Upper lobe of right lung (tissue), 1 donor: ENCODE measurements at places on chromosomes 7 and 10. TPM values are rescaled to one million over a fixed set of nuclear protein-coding genes. Genes with fewer than 3 reads are reported as not detected.

- H3K36me3 ChIP-seq = peaks cover 81% of the 10 kb centered on the region
- H3K27me3 ChIP-seq = no peaks in the 10 kb centered on the region
- no peak for DNase-seq
- H3K4me1 ChIP-seq = no peaks in the 10 kb centered on the region
- H3K4me3 ChIP-seq = no peak overlapping the region
- H3K27ac ChIP-seq = no peak overlapping the region
Measured at GRCh38 chr7:43803865-43804264, 45.4 kb downstream of the BLVRA start.

DNA sequence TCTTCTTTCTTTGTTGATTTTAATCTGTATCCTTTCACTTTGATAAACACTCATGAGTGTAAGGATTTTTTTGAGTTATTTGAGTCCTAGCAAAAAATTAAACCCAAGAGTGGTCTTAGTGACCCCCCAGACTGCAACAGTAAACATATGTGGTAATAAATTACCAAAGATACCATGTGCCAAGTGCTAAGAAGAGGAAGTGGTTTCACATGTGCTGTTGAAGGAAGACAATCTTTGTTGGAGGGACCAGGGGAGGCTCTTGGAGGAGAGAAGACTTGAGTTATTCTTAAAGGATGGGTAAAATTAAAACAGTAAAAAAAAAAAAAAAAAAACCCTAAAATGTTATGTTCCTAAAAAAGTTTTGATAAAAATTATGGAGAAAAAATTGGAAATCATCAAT is 150.2 kb downstream of the SEC23IP start:
- DNase-seq = no peak
- H3K27ac ChIP-seq = no peak overlapping the region

- H3K4me3 ChIP-seq = no peak overlapping the region
- no peaks in the 10 kb centered on the region for H3K4me1 ChIP-seq
- no peaks in the 10 kb centered on the region for H3K27me3 ChIP-seq
- no peak overlapping the region for H3K27ac ChIP-seq
- no peak for DNase-seq
Measured at GRCh38 chr10:98276311-98276710, 8.3 kb upstream of the LOXL4 start.

CTAGE15 gene
- total RNA-seq = 0.93 TPM

DNA sequence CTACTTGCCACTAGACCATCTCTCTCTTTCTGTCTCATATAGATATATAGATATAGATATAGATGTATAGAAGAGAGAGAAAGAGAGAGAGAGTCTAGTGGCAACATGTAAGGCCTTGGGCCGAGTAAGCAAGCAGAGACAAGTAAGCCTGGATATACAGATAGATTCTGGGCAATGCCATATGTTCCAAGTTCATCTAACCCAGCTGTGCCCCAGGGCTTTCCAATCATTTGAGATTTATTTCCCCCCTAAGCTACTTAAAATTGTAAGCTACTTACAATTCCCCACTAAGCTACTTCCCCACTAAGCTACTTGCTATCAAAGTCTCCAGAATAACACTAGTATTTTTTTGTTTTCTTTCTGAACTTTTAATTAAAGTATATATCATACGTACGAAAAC is 1094.1 kb downstream of the DNAJB9 start:
- no peaks in the 10 kb centered on the region for H3K27me3 ChIP-seq
- no peaks in the 10 kb centered on the region for H3K4me1 ChIP-seq
- no peak overlapping the region for H3K27ac ChIP-seq

GLRX3 gene
- 53.1 TPM for total RNA-seq

NEUROG3 gene
- total RNA-seq = not detected

- no peak overlapping the region for H3K27ac ChIP-seq
- H3K4me1 ChIP-seq = no peaks in the 10 kb centered on the region
- H3K36me3 ChIP-seq = no peaks in the 10 kb centered on the region
- no peak overlapping the region for H3K4me3 ChIP-seq
- DNase-seq = no peak
Measured at GRCh38 chr7:85237721-85238120, 50.9 kb upstream of the SEMA3D start.

ZNF736 gene
- 13.5 TPM for total RNA-seq

PBLD gene
- total RNA-seq = 2.3 TPM

- no peaks in the 10 kb centered on the region for H3K27me3 ChIP-seq
- H3K36me3 ChIP-seq = no peaks in the 10 kb centered on the region
- H3K27ac ChIP-seq = no peak overlapping the region
- no peak overlapping the region for H3K4me3 ChIP-seq
Measured at GRCh38 chr10:62899311-62899710, 83.1 kb upstream of the EGR2 start.

DNA sequence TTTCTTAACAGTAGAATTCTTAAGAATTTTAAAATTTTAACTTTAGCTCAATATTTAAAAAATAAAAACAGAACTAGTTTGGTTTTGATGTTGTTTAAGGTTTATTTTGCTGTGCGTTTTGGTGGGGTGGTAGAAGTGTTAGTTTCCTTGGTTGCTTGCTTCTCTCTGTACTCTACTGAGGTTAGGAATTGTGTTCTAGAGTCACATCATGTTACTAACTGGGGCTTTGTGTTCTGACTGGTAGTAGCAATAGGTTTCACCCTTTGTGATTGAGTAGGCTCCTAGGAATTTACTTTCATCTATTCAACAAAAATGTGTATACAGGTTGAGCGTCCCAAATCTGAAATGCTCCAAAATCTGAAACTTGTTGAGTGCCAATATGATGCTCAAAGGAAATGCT is 99.5 kb downstream of the ZEB1 start:
- H3K27me3 ChIP-seq = no peaks in the 10 kb centered on the region
- no peaks in the 10 kb centered on the region for H3K4me1 ChIP-seq
- H3K4me3 ChIP-seq = no peak overlapping the region
- no peaks in the 10 kb centered on the region for H3K36me3 ChIP-seq
